Fibroblast of the aortic adventitia (primary cell): ENCODE measurements at places on chromosomes 13 and 19.

GRCh38 chr13:46665633-46666482 lies 112.9 kb downstream of the LRCH1 start:
- DNase-seq, result no peak

DNA sequence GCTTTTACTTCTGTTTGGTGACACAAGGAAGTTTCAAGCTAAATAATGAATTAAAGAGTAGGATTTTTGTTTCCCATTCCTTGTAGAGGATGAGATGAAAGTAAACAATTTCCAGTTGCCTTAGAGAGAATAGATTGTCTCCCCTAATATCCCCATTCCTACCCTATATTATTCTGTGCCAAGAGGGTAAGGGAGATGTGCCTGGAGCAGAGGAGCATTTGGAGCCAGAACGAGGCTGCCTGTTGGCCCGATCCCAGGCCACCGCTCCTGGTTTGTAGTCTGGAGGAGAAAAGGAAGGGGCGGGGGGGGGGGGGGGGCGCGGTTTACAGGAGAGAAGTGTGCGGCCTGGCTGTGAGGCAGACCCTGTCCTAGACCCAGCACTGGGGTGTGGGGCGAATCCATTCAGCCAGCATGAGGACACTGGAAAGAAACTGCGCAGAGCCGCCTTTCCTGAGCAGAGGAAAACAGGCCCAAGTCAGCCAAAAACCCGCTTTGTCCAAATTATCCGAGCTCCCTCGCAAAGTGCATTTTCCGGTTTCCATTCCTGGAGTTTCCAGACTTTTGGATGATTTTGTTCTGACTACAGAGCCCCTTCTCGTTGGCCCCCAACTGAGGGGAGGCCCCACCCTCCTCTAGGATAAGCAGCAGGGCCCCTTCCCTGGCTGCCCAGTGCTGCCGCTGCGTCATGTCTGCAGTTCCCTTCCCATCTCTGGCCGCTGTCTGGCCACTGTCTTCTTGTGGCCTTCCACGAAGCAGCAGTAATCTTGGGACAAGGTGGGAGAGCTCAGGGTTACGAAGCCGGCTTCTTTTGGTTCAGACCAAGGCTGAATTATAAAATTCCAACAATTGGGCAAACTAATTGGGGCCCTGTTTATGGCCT lies 23.0 kb downstream of the NFIX start:
- DNase-seq, result peak; percentile 84

- DNase-seq, result no peak
Measured at GRCh38 chr19:1217366-1217765, 11.8 kb downstream of the STK11 start.

DNA sequence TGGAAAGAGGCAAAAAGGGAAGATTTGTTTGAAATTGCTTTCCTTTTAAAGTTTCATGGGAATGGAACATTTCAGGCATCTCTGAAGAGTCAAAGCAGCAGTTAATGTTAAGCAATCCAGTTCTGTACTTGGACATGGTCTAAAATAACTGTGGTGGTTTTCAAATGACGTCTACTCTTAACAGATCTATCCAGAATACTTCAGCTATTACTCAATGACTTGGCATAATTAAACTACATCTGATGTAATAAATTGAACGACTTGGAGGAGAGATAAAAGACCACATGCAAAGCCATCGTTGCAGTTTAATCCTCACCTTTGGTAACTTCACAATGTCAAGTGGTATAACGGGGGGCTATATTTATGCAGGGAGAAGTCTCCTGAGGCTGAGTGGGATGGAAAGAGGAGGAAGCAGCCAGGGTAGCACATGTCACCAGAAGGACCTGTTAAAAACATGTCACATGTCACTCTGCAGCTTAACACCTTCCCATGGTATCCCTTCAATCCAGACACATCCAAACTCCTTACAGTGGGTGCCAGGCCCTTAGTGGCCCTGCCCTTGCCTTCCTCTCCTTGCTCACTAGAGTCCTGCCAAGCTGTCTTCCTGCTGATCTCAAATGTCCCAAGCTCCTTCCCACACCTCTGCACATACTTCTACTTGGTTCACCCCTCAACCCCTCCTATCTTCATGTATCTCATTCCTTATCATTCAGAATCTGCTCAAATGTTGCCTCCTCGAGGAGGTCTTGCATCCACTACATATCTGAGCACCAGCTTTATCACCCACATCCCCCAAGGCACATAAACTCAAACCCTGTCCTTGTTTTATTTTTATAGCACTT lies 327.8 kb downstream of the SUCLA2 start:
- peak; percentile 98 for DNase-seq

DNA sequence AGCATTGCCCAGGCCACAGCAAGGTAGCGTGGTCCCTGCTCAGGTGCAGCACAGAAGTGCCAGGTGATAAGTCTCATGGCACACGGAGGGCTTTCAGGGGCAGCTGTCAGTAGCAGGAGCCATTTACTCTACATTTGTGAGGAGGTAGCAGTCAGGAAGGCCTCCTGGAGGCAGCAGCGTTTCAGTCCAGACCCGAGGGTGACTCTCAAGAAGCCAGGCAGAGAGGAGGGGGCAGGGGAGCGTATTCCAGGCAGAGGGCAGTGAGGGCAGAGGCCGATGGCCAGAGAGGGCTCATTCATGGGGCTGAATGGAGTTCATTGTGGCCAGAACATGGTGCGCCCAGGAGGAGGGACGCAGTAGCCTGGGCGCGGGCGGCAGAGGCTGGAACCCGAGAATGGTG lies 8.9 kb downstream of the PIAS4 start:
- no peak for DNase-seq

- DNase-seq, result no peak
Measured at GRCh38 chr13:40187841-40188591, 478.4 kb downstream of the FOXO1 start.

GRCh38 chr13:30998136-30999088 lies 66.0 kb downstream of the TEX26 start:
- DNase-seq, result peak; percentile 68

DNA sequence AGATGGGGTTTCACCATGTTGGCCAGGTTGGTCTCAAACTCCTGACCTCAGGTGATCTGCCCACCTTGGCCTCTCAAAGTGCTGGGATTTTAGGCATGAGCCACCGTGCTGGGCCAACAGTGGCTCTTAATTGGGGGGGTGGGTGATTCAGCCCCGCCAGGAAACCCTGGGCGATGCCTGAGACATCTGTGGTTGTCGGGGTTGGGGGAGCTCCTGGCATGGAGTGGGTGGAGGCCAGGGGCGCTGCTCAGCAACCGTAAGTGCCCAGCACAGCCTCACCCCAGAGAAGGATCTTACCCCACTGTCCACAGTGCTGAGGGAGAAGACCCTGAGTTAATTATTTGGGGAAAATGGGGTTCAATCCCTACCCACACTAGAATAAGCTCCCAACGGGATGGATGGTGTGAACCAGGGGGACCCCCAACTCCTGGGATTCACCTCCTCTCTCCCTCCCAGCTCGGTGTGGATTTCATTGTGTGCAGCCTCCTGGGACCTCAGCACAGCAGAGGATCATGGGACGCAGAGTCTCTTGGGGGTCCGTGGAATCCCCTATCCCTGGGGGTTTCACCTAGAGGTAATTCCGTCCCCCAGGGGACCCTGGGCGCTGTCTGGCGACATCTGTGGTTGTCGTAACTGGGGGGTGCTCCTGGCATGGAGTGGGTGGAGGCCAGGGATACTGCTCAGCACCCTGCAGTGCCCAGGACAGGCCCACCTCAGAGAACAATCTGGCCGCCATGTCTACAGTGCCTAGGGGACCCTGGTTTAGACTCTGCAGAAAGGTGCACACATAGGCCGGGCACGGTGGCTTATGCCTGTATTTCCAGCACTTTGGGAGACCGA lies 68.9 kb downstream of the GADD45B start:
- DNase-seq, result no peak

- peak; percentile 83 for DNase-seq
Measured at GRCh38 chr13:96020155-96020575, 33.0 kb downstream of the UGGT2 start.

DNA sequence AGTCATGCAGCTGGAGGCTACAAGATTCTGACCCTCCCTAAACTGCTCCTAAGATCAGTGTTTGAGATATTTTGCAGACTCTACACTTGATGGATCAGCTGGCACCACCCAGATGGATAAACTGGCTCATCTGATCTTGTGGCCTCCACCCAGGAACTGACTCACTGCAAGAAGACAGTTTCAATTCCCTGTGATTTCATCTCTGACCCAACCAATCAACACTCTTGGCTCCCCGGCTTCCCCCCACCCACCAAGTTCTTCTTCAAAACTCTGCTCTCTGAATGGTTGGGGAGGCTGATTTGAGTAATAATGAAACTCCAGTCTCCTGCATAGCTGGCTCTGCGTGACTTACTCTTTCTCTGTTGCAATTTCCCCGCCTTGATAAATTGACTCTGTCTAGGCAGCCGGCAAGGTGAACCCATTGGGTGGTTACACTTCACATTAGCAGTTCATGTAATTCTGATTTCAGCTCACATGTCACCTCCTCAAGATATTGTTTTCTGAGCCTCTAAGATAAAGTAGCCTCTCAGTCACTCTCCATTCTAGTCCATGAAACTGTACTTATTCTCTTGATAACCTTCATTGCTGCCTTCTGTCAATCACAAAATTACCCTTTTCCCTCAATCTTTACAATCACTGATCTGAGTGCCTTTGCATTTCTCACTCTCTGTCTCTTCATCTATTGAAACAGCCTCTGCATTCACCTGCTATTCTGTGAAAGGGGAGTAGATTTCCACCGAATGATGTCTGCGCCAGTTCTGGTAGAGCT lies 9.9 kb upstream of the FPR3 start:
- DNase-seq, result peak; percentile 92

DNA sequence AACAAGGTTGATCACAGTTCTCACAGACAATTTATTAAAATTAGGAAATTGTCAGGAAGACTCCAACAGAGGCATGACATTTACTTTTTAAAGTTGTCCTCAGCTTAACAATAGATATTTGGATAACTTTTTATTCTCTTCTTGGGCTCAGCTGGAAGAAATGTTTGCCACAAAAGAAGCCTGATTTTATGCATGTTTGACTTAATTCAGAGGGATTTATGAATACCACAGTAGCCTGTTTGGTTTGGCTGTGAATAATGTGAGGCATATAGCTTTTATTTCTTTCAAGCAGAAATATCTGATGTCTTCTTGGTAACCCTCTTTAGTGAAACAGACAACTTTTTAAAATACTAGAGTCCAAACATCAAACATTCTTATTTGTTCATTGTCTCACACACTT lies 1464.5 kb upstream of the SLC10A2 start:
- DNase-seq, result no peak

DNA sequence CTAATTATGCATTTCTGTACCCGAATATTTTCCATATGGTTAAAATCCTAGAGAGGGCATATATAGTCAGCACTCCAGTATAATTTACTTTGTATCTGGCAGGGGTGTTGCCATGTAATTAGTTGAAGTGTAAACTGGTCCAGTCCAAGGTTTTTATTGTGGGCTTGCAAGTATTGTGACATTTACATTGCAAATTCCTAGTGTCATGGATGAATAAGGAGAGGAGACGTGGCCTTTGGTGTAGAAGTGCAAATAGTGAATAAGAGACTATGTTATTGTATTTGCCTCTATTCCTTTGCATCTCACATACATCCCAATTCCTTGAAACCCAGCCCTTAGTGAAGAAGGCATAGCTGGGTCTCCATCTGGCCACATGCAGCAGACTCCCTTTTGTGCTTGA lies 330.6 kb downstream of the ATP8A2 start:
- no peak for DNase-seq

DNA sequence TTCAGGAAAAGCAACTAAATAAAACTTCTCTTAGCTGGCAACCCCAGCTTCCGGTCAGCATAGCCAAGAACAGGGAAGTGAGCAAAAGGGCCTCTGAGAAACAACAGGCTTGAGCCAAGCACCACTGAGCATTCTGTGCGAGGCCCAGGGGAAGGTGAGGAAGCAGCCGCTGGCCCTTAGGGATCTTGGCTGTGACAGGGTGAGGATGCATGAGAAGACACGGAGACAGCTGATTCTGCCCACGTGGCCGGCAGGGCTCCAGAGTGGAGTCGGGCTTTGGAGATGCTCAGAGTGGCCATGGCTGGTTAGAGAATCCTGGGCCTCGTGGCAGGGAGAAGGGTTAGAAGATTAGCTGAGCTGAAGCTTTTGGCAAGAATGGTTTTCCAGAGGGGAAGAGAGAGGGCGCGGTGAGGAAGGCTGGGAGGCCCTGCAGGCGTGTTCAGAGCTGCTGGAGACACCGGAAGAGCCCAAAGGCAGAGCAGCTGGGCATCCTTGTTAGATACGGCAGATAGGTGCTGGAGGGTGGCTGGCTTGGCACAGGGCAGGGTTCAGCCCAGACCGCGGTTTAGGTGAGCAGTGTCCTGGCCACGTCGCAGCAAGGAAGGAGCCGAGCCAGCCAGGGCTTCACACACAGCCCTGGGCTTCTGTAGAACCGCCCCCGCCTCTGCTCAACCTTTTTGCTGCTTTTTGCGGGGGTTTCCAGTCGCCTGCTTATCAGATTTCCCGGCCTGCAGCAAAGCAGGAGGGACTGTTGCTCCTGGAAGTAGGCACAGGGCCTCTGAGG lies 17.3 kb downstream of the UPF1 start:
- peak; percentile 87 for DNase-seq

- DNase-seq, result peak; percentile 40
Measured at GRCh38 chr13:60164234-60164889, 634 bp upstream of the DIAPH3 start.

GRCh38 chr19:17259118-17259780 lies 5.3 kb downstream of the USHBP1 start:
- DNase-seq, result no peak

DNA sequence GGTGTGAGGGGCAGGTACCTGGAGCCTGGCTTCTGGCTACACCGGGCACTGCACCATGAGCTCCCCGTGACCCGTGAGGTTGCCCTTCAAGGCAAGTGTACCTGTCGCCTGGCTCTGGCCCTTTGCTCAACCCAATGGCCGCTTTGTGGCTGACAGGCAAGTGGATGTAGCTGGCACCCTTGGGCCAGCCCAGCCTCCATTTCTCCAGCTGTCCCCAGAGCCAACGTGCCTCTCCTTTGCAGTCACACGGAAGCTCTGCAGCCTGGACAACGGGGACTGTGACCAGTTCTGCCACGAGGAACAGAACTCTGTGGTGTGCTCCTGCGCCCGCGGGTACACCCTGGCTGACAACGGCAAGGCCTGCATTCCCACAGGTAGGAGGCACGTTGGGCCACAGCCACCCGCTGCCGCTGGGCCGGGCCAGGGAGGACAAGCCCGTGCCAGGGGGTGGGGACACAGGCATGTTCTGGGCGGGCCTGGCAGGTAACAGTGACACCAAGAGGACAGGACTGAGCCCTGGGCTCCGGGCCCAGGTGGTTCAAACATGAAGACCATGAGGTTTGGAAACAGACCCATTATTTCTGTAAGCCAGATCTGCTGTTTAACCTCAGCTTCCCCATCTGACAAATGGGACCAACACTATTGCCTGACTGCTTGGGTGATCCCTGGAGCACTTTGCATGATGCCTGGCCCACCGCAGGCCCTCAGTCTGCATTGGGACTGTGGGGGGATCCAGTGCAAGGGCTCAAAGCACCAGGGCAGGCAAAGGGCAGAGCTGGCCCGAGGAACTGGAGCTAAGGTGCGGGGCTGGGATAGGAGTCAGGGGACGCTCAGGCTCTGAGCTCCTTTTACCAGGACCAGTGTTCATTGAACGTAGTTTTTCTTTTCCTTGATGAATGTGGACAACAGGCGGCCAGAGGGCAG lies 17.5 kb upstream of the PROZ start:
- no peak for DNase-seq

DNA sequence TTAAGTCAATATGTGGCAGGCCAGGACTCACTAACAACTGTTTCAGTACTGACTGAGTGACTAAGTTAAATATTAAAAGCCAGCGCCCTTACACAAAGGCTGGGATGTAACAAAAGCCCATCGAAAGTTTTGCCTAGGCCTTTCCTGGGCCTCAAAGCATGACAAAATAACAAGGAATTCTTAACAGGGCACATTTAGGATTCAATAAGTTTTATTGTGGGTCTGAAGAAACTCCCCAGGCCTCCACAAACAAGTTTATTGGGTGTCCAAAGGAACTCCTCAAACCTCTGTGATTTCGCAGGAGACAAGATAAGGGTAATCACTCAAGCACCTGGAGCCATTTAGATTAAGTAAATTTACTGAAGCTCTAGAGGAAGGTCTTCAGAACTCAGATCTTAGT lies 130.7 kb upstream of the SGCG start:
- no peak for DNase-seq
